ENCODE measurements at places on chromosomes 2 and 18.

DNA sequence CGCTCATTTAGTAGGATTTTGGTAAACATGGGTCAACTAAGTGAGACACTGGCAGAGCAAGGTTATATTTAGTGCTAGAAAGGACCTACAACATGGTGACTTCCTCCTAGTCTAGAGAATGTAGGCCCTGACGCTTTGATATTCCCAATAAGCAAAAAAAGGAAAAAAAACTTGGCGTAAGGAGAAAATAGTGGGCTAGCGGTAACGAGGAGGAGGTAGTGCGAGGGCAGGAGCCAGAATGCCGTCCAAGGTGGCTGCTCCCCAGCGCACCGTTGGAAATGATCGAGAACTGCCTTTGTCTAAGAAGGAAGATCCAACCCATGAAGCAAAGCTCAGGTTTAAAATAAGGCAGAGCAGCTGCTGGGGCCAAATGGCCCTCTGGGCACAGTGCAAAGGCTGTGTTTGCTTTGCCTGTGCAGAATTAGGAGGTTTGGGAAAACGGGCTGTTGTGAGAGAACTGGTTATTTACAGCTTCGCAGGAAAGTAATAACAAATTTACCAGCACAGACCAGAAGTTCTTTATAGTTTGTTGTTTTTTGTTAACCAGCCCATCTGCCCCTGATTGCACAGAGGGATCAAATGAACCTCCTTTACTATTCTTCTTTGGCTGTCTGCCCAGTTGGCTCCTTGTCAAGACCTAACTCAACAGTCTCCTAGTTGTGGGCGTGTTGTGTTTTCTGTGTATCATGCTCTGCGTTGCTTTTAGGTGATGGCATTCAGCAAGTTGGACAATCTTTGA lies 86.6 kb downstream of the ITGB1BP1 start:
- DNase-seq, result no peak

GRCh38 chr2:8677646-8678592 lies 3.9 kb upstream of the ID2 start:
- DNase-seq, result no peak

- no peak for DNase-seq
These were observed 109.6 kb upstream of the SLC14A2 start for GRCh38 chr18:45505497-45506206.

DNA sequence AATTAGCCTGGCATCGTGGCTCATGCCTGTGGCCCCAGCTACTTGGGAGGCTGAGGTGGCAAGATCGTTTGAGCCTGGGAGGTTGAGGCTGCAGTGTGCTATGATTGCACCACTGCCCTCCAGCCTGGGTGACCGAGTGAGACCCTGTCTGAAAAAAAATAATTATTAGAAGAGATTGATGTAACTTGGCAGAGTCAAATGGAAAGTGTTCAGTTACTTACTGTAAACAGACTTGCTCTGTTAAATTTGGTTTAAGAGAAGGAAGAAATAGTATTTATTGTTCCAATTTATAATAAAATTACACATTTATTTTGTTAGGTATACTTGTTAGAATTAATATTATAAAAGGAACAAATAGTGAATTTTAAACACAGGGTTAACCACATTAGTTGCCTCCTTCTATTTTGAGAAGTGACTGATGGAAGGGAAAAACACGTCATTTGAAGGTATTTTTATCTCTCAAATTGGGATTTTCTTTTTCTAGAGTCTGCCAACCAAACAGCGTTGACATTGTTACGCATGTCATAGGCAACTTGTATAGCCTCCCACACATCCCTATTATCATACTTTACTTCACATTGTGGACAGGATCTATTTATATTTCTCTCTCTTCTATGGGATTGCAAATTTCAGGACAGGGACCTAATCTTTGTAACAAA lies 118.8 kb upstream of the B3GNT2 start:
- DNase-seq, result no peak

DNA sequence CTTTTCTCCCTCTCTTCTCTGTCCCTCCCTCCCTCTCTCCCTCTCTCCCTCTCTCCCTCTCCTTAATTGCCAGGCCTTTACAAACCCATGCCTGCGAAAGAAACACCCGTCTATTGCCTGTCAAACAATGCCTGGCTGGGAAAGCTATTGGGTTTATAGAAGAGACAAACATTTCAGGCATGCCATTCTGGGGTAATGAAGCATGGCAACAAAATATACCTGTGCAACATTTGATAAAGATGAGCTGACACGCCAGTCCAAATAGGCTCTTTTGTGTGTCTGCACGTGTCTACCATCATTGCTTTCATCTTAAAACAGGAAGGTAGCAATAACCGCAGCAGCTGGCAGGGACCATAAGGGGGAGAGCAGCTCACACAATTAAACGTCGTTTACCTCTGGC lies 282.1 kb downstream of the ZNF516 start:
- no peak for DNase-seq
